ENCODE measurements at places on chromosomes 6 and 20.
A peak's percentile ranks its signal among the peaks of the same experiment; 100 is the strongest.

DNA sequence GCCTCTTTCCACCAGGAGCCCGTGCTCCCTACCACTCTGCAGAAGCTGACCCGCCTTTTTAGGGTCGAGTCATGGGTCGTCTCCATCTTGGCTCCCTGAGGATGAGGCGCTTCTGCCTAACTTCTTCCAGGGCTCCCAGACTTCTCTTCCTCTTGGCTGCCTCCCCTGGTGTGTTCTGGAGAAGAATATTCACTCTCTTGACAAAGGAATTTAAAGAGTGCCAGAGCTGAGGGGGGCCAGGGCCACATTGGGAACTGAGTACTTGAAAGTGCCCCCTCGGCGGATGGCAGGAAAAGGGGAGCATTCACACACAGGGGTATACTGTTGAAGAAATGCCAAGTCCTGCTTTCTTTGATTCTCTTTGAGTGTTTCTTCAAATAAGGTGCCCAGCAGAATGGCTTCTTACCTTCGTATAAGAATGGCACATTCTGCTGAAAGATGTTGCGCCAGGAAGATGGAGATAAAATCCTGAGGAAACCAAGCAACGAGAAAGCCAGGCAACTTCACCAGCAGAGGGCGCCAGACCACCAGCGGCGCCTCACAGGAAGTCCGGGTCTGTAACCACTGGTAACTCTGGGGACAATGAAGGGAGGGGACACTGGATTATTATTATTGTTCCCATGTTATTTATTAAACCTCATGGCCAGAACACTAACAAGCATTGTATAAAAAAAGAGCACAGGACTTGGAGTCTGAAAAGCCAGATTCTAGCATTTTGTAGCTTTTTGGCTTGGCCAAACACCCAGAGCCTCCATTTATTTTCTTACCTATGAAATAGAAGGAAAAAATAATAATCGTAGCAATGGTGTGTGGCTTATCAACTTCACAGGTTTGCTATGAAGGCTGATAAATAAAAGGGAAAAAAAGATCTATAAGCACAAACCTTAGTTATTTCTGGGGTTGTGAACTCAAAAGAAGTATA lies 176.7 kb downstream of the HACE1 start:
- peak; percentile 75 for DNase-seq

- no peak for DNase-seq
These were observed 13.6 kb downstream of the BNIP5 start for GRCh38 chr6:36323062-36323461.

DNA sequence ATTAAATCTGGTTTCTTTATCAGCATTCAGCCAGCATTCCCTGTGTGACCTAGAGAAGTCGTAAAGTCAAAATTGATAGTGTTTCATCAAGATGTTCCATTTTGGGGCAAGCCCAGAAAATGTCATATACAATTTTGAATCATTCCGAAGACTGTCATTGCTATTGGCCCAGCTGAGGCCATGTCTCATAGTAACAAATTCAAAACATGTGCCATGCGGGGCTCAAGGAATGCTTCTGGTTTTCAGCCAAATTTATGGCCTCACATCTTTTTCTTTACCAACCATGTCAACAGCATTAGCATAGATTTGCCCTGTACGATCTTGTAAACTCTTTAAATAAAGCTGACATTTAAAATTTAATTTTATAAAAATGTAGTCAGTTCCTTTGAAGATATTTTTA lies 314.7 kb downstream of the PAX1 start:
- no peak for DNase-seq

DNA sequence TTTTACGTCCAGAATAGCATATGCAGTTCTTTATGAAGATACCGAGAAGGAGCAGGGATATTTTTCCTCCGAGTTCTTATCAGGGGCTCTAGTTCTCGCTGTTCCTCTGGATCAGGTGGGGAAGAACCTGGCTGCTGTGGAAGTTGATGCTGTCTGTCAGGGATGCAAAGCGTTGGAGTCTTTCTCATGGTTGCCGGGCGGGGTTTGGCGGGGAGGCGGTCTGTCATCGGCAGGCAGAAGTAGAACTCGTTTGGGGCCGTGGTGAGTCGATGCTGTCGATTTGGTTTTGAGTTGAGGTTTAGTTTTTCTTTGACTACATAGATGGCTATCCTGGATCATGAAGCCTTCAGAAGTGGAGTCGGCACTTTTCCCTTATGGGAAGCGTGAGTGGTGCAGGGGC lies 691.2 kb downstream of the QKI start:
- DNase-seq: no peak

- DNase-seq: no peak
These were observed 41.8 kb upstream of the DOK5 start for GRCh38 chr20:54433636-54434035.

DNA sequence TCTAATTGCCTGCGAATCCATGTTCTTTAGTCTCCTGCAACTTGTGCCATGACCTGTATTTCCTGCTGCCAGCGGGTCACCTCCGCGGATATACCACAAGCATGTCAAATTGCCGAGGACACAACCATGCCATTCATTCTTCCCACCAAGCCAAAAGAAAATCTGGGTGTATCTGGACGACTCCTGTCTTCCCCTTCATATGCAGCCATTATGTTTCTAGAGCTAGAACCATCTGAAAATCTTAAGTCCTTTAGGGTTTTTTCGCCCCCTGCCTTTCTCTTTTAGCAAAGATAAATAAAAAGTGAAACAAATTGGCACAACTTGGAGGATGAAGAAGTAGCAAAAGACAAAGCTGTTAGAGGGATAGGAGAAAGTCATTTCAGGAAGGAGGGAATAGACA lies 242.6 kb downstream of the ARID1B start:
- DNase-seq: no peak

- no peak for DNase-seq
These were observed 14.1 kb upstream of the FRMD1 start for GRCh38 chr6:168093071-168093505.

GRCh38 chr6:167778497-167779128 lies 48.1 kb upstream of the AFDN start:
- no peak for DNase-seq

DNA sequence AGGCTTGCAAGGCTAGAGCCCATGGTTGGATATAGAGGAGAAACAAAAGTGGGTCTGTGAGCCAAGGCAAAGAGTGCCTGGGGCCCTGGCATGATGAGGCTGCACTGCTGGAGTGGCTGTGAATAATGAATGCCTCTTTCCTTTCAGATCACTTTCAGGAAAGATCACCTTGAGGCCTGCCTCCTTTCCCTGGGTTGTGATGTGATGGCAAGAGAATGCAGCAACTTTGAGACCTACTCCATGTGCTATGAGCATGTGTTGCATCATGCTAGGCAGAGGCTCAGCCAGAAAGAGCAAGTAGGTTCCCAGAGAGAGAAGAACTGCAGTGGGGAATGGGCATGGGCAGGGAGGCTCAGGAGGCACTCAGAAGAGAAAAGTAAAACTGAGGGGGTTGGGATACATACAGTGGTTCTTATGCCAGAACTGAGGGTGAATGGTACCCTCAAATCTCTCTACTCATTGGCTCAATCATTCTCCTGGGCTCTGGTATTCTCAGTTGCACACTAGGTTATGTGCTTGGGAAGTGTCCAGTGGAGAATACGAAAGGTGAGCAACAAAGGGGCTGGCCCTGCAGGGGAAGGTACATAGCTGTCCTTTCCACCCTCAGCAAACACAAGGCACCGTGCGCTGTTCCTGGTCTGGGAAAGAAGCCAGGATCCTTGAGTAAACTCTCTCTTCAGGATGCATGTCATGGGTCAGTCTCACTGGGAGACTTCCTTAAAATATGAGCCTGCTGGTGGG lies 45.9 kb downstream of the CD164 start:
- DNase-seq: no peak

GRCh38 chr20:54134445-54135220 lies 39.2 kb downstream of the CYP24A1 start:
- no peak for DNase-seq

DNA sequence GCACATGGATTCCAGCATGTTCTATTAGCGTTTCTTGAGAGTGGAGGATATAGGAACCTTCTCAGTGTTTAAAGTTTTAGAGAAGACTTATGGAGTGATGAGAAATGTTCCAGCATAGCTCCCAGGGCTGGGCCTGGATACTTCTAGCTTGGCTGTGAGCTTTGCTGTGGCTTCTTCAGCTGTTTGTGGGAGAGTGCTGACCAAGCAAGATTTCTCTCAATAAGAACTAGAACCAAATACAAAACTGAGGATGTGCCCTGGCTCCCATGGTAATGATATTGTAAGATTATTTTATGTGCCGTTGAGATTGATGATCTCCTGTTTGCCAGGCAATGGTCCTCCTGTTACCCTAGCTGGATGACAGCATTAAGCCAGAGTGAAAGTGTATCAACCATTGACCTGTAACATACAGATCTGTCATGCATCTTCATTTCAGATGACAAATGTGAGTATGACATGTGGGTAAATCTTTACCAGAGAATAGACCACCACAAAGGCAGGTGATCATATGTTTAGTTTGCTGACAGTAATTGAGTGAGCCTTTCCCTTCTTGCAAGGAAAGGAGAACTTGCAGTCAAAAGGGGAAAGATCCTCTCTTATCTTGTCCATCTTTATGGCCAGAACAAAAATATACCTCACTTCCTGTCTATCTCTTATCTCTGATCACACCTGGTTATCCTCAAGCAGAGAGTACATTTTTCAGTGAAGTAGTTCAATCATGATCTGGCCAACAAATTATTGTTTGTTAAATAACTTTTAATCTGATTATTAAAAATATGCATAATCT lies 180.1 kb downstream of the SLC24A3 start:
- DNase-seq: no peak

- no peak for DNase-seq
These were observed 368.9 kb upstream of the JARID2 start for GRCh38 chr6:14876778-14877613.

- DNase-seq: no peak
These were observed 77.4 kb upstream of the CD93 start for GRCh38 chr20:23163562-23163961.

GRCh38 chr20:20549704-20550103 lies 162.7 kb downstream of the RALGAPA2 start:
- no peak for DNase-seq

DNA sequence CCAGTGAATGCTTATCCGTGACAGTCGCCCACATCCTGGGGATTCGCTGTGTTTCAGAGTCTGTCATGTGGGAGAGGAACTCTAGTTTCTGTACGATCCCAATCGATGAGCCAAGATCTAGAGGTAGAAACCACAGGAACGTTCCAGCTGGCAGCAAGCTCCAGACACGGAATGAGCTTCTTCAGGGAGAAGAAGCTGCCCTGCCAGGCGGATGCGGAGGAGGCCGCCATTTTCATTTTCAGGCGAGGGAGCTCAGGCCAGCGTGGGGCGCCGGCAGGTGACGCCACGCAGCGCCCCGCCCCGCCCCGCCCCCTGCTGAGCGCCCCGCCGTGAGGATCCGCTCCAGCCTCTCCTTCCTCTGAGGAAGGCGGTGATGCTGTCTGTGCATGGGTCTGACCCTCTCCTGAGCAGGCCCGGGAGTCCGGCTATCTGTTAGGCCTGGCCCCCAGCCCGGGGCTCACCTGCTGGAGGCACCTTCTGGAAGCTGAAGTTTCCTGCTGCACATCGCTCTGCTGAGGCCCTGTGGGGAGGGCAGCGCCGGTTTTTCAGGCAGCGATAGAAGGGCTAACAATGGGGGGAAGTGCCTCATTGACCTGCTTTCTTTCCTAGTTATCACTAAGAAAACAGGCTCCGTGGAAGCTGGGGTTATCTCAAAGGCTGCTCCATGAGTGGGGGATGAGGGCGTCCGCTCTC lies 147.5 kb downstream of the ERMARD start:
- DNase-seq: no peak

GRCh38 chr20:2602046-2602735 lies 50.2 kb upstream of the NOP56 start:
- no peak for DNase-seq

DNA sequence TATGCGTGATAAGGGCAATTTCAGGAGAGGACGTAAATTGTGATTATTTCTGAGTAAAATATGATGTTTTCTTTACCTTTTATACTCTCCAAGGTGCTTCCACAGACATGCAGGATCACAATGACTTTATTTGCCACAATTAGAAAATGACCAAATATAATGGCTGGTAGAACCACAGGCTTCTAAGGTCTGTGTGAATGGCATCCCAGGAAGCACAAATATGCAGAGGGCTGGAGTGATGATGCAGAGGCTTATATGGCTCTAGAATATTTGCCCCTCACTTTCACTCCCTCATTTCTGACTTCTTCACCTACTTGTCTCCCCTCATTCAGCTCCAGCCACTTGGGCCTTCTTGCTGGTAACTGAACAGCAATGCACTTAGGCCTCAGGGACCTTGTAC lies 502.1 kb upstream of the MAP3K7 start:
- no peak for DNase-seq

DNA sequence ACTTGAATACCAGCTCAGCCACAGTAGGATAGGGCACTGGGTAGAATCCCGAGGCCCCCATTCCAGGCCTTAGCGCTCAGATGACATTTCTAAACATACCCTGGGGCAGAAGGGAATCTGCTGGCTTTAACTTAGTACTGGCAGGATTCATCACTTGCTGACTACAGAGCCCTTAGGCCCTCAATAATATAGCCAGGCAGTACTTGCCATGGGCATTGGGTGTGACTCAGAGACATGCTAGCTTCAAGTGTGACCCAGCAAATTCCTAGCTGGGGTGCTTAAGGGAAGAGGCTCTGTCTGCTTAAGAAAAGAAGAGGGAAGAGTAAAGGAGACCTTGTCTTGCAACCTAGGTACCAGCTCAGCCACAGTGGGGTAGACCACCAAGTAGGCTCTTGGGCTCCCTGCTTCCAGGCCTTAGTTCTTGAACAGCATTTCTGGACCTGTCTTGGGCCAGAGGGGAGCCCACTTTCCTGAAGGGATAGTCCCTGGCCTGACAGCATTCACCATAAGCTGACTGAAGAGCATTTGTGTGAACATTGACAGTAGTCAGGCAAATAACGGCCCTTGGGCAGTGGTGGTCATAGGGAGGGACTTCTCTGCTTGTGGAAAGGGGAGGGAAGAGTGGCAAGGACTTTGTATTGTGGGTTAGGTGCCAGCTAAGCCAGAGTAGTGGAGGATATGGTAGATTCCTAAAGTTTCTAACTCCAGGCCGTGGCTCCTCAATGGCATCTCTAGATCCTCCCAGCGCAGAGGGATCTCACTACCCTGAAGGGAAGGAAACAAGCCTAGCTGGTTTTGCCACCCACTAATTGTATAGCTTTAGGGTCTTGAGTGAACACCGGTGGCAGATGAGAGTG lies 48.5 kb upstream of the HACE1 start:
- no peak for DNase-seq

- peak; percentile 7 for DNase-seq
These were observed 180.2 kb downstream of the PACRG start for GRCh38 chr6:162907876-162908481.

DNA sequence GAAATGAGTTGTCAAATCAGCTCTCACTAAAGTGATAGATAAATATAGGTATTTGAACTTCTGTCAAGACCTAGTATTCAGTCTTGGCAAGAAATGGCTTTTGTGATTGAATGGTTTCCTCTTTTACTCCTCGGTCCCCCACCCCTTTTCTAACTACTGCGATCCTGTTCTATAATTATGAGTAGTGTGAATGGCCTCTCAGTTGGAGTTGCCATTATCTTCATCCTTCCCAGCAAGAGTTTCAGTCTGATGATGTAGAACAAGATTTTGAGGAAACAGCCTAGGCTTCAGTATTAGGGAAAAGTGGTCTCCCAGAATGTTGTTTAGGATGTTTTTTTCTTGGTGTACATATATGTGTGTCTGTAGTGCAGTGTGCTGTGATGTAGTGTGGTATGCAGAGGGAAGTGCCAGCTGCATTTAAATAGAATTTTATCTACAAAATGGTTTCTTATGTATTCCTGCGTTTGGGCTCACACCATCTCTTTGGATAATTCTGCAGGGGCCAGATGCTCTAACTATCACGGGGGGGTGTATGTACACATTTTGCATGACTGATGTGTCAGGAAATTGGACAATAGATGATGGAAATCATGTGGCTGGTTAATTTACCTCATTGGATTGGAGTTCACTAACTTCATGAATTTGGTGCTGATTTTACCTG lies 180.1 kb upstream of the MMS22L start:
- DNase-seq: no peak
